Keratinocyte (primary cell): ENCODE measurements at places on chromosomes 2 and 18.
A peak's percentile ranks its signal among the peaks of the same experiment; 100 is the strongest.

DNA sequence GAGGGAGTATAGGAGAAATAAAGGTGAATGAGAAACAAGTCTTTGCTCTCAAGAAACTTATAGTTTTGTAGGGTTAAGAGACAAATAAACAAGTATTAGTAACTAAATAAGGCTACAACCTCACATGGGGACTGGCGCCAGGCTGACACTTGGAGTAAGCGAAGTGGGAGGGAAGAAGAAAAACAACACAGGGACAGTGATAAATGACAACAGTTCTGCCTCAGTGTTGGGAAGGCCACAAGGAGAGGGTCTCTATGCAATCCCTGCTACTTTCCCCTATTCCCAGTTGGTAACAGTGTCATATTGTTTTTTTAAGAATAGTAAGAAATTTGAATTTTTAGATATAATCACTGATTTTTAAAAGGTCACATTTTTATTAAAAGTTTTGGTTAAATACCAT, 4.0 kb downstream of the APLF start:
- no peak for DNase-seq

DNA sequence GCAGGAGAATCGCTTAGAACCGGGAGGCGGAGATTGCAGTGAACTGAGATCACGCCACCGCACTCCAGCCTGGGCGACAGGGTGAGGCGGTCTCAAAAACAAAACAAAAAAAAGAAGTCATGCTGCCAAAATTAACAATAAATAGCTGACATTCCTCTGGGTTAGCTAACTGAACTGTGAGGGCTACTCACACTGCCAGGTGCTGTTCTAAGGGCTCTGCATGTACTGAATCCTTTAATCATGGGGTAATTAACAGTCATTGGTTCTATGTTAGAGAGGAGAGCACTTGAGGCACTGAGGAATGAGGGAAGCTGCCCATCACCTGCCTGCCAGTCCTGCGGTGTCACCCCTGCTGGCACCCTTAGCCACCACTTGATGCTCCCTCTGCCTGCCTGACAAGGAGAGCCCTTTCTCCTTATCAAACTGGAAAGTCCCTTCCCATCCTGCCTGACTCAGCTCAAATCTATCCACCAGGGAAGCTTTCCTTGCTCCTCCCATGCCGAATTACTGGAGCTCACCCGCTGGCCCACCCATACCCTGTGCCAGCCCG, 73.0 kb upstream of the RIOK3 start:
- DNase-seq: peak; percentile 17

- no peak for DNase-seq
Observed at GRCh38 chr2:233165543-233165894, 86.0 kb upstream of the ATG16L1 start.

- no peak for DNase-seq
Observed at GRCh38 chr2:53941749-53942148, 29.0 kb downstream of the PSME4 start.

- DNase-seq: no peak
Observed at GRCh38 chr2:3571284-3571683, 3.8 kb upstream of the RPS7 start.
